ENCODE measurements at places on chromosomes 16 and 17.

GRCh38 chr17:61448042-61448441 is 4.2 kb upstream of the TBX4 start:
- no peak for DNase-seq

- DNase-seq = no peak
Observed at GRCh38 chr16:47059991-47060390, 83.8 kb downstream of the NETO2 start.

- DNase-seq = no peak
Observed at GRCh38 chr16:27531826-27532800, 17.6 kb downstream of the GTF3C1 start.

DNA sequence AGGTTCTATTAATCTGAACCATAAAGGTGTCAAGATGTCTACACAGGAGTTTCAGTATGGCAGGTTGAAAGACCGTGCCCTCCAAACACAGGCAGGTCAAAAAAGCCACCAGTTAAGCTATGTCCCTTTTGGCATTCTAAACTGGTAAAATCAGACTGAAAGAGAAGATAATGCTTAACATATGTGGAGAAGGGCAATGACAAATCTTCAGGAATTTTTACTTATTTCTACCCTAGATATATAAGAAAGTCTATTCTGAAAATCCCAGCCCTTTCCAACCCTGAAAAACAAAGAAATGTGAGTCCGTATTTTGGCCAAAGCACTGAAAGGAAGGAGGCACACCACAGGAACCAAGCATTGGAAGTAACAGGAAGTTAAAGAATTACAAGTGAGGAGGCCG is 16.5 kb downstream of the AP1G1 start:
- no peak for DNase-seq

DNA sequence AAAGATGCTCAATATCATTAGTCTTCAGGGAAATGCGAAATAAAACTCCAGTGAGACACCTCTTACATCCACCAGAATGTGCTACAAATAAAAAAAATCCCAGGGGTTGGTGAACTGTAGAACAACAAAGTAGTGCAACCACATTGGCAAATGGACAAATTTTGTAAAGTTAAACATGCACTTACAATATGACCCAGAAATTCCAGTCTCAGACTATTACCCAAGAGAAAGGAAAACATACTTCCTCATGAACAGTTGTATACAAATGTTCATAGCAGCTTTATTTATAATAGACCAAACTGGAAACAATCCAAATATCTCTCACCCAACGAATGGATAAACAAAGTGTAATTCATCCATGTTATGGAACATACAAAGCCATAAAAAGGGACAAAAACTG is 239.5 kb downstream of the ABCC12 start:
- DNase-seq = no peak

- no peak for DNase-seq
Observed at GRCh38 chr17:10875984-10876555, 38.2 kb upstream of the PIRT start.

DNA sequence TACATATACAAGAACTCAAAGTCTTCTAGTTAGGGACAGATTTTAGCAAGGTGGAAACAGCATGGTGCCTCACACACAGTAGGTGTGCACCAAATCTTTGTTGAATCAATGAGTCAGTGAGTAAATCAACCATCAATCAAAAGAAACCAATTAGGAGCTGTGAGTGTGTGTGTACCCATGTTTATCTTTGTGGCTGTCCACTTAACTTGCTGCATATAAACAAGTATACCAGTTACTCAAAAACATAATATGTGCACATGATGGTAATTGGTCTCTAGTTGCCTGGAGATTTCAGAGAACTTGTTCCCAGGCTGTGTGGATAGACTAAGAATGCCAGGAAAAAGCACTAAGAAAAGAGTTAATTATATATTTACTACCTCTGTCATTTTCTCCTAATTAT is 272.2 kb upstream of the CCL2 start:
- DNase-seq = no peak

- DNase-seq = peak; percentile 72
Observed at GRCh38 chr17:40443196-40443987, at the start of gene IGFBP4. Gene IGFBP4 (plus strand): TSS chr17:40443450. CDS start chr17:40443736, 286 bp downstream.

GRCh38 chr16:15857724-15858560 is 1.1 kb upstream of the MYH11 start:
- DNase-seq = no peak

All from activated CD8-positive, alpha-beta memory T cell treated with anti-CD3 and anti-CD28 coated beads, Interleukin-2, amount 50 U/mL, for 4 hours (primary cell).